SJCRH30 (cell line): ENCODE measurements at places on chromosomes 3 and 15. TPM values are rescaled to one million over a fixed set of nuclear protein-coding genes. Genes with fewer than 3 reads are reported as not detected.

The EPHB1 gene
- total RNA-seq = 2.1 and 2.5 TPM in 2 replicates

The VEPH1 gene
- not detected in 2 replicates for total RNA-seq

The SCN11A gene
- total RNA-seq = 0.02 TPM in 1 of 2 replicates, not detected in the other

The LRRN1 gene
- 15.7 and 20.2 TPM in 2 replicates for total RNA-seq

The FEM1B gene
- total RNA-seq = 63.3 and 67.0 TPM in 2 replicates

The IDH3A gene
- total RNA-seq = 66.1 and 68.4 TPM in 2 replicates

The GCHFR gene
- not detected in 2 replicates for total RNA-seq

GRCh38 chr3:88963003-88963402, 144.4 kb upstream of the EPHA3 start:
- H3K36me3 ChIP-seq = no peaks in the 10 kb centered on the region
- DNase-seq = no peak
- no peak overlapping the region for H3K4me3 ChIP-seq
- no peaks in the 10 kb centered on the region for H3K27me3 ChIP-seq
- no peak overlapping the region for H3K27ac ChIP-seq

- DNase-seq = no peak
- no peak overlapping the region for H3K27ac ChIP-seq
- H3K36me3 ChIP-seq = no peaks in the 10 kb centered on the region
Measured at GRCh38 chr15:90192961-90193786, 8.0 kb upstream of the SEMA4B start.

- peaks cover 4% of the 10 kb centered on the region; the same call in 1 of the 2 replicates for H3K4me1 ChIP-seq
- no peak overlapping the region for H3K27ac ChIP-seq
- no peak for DNase-seq
Measured at GRCh38 chr3:49883998-49884397, 14.3 kb upstream of the CAMKV start.

- no peaks in the 10 kb centered on the region for H3K27me3 ChIP-seq
- no peak for DNase-seq
- H3K36me3 ChIP-seq = no peaks in the 10 kb centered on the region
- no peak overlapping the region for H3K4me3 ChIP-seq
Measured at GRCh38 chr3:175381685-175382084, 522.6 kb downstream of the NAALADL2 start.

- no peak overlapping the region for H3K27ac ChIP-seq
- no peak overlapping the region for H3K4me3 ChIP-seq
- no peak for DNase-seq
- peaks cover 14% of the 10 kb centered on the region for H3K36me3 ChIP-seq
- H3K27me3 ChIP-seq = no peaks in the 10 kb centered on the region
- peaks cover 19% of the 10 kb centered on the region for H3K4me1 ChIP-seq
Measured at GRCh38 chr15:101213147-101213546, 38.7 kb downstream of the CHSY1 start.

DNA sequence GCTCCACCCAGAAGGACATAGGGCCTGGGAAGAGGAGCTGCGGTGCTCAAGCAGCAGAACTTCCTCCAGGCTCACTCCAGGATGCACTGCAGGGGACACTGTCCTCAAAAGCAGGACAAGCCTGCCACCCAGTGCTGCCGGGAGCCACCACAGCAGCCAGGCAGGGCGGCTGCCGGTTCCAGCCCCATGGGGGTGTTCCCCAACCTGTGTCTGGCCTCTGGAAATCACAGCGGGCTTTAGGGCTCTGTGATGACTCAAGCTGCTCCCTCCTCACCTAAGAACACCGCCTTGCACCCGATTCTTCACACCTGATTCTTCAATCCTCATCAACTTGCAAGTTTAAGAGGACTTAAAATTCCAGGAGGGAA, 71.9 kb upstream of the SLC6A11 start:
- H3K4me3 ChIP-seq = no peak overlapping the region
- H3K27ac ChIP-seq = no peak overlapping the region
- no peaks in the 10 kb centered on the region for H3K4me1 ChIP-seq
- no peaks in the 10 kb centered on the region for H3K27me3 ChIP-seq

GRCh38 chr15:90188914-90189748, 12.0 kb upstream of the SEMA4B start:
- no peak overlapping the region for H3K4me3 ChIP-seq
- peaks cover 9% of the 10 kb centered on the region; the same call in 1 of the 2 replicates for H3K27me3 ChIP-seq
- DNase-seq = no peak
- H3K27ac ChIP-seq = no peak overlapping the region
- H3K36me3 ChIP-seq = no peaks in the 10 kb centered on the region

GRCh38 chr3:88744896-88745295, 362.5 kb upstream of the EPHA3 start:
- no peaks in the 10 kb centered on the region for H3K36me3 ChIP-seq
- H3K27ac ChIP-seq = no peak overlapping the region
- H3K27me3 ChIP-seq = no peaks in the 10 kb centered on the region
- no peak for DNase-seq
- no peaks in the 10 kb centered on the region for H3K4me1 ChIP-seq

DNA sequence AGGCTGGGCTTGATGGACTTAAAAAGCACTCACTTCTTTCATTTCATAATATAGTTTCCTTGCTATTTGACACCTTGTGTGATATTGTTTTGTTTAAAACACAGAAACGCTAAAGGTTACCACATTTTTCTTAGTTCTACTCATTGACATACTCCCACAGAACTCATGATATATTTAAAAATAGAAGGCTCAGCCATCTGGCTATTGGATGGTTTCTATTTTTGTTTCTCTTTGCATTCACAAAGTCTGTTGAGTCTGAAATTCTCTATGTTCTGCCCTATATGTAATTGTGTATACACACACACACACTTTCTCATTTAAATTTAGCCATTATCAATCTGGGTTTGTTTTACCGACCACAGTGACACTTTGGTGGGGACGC, 128.2 kb downstream of the SOX2 start:
- H3K4me3 ChIP-seq = no peak overlapping the region
- no peaks in the 10 kb centered on the region for H3K4me1 ChIP-seq
- H3K27ac ChIP-seq = no peak overlapping the region
- DNase-seq = no peak

GRCh38 chr3:85589145-85589544, 630.4 kb downstream of the CADM2 start:
- H3K4me1 ChIP-seq = no peaks in the 10 kb centered on the region
- H3K36me3 ChIP-seq = no peaks in the 10 kb centered on the region
- H3K27me3 ChIP-seq = no peaks in the 10 kb centered on the region
- no peak overlapping the region for H3K27ac ChIP-seq

DNA sequence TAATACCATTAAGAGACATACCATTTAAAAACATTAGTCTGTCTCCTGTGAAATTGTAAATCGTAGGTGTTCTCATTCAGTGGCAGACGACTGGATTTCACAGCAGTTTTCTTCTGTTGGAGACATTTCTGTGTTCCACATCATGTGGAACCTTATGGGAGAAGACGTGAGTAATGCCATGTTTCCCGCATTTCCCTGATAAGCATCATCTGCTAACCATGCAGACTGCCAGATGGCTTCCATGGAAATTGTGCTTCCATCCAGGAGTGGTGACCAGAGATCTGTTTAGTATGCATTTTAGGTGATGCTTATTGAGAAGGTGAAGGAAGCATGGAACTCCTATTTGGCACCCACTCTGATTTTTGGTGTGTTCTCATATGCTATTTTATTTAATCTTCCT, 28.4 kb upstream of the ST3GAL6 start:
- H3K36me3 ChIP-seq = no peaks in the 10 kb centered on the region
- no peak for DNase-seq
- H3K27ac ChIP-seq = no peak overlapping the region
- H3K4me1 ChIP-seq = no peaks in the 10 kb centered on the region
- no peaks in the 10 kb centered on the region for H3K27me3 ChIP-seq

- H3K27ac ChIP-seq = no peak overlapping the region
- H3K36me3 ChIP-seq = no peaks in the 10 kb centered on the region
- no peaks in the 10 kb centered on the region for H3K27me3 ChIP-seq
- H3K4me1 ChIP-seq = peaks cover 20% of the 10 kb centered on the region
- H3K4me3 ChIP-seq = no peak overlapping the region
Measured at GRCh38 chr3:142276781-142277180, 51.4 kb upstream of the GK5 start.

DNA sequence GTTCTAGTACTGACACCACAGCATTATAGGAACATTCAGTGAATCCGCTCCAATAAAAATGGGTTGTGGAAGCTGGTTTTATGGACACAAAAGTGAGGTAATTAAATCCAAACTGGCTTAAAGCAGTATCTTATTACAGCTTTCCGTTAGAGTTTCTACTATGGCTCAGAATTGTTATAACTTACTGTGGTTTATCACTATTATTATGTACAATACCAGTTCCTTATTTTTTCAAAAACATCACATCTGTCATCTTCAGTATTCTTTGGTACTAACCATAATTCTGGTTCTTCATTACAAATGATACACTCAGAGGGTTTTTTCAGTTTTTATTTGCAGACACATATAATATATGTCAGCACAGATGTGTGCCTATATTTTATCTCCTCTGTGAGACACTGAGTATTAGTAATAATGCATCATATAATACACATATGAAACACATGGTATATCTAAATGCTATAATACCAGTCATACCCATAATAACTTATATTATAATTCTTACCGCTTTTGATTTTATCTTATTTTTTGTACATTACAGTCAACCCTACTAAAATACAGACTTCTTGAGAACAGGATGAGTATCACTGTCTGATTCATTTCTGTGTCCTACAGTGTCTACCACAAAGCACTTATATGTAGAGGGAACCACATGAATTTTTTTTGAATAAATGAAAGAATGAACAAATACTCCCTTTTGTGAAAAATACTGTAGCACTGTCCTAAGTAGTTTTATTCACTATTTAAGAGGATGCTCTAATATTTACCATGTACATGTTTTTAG, 39.0 kb downstream of the CMSS1 start:
- DNase-seq = no peak
- H3K4me1 ChIP-seq = peaks cover 11% of the 10 kb centered on the region
- H3K27ac ChIP-seq = no peak overlapping the region
- H3K27me3 ChIP-seq = no peaks in the 10 kb centered on the region
- H3K36me3 ChIP-seq = peaks cover 9% of the 10 kb centered on the region

- H3K27ac ChIP-seq = no peak overlapping the region
- no peak for DNase-seq
- H3K4me1 ChIP-seq = peaks cover 20% of the 10 kb centered on the region
- no peaks in the 10 kb centered on the region for H3K36me3 ChIP-seq
- H3K27me3 ChIP-seq = no peaks in the 10 kb centered on the region
Measured at GRCh38 chr15:94081829-94082228, 149.5 kb upstream of the MCTP2 start.

- no peak overlapping the region for H3K4me3 ChIP-seq
- peaks cover 22% of the 10 kb centered on the region for H3K4me1 ChIP-seq
- no peaks in the 10 kb centered on the region for H3K36me3 ChIP-seq
- peak overlapping the region; percentile 48 for H3K27ac ChIP-seq
- peak; percentile 59 for DNase-seq
Measured at GRCh38 chr15:24898715-24899272, 56.0 kb upstream of the SNRPN start.

GRCh38 chr3:34001022-34001421, 202.6 kb downstream of the PDCD6IP start:
- DNase-seq = no peak
- H3K36me3 ChIP-seq = no peaks in the 10 kb centered on the region
- H3K27me3 ChIP-seq = no peaks in the 10 kb centered on the region
- H3K4me3 ChIP-seq = no peak overlapping the region
- H3K27ac ChIP-seq = no peak overlapping the region

DNA sequence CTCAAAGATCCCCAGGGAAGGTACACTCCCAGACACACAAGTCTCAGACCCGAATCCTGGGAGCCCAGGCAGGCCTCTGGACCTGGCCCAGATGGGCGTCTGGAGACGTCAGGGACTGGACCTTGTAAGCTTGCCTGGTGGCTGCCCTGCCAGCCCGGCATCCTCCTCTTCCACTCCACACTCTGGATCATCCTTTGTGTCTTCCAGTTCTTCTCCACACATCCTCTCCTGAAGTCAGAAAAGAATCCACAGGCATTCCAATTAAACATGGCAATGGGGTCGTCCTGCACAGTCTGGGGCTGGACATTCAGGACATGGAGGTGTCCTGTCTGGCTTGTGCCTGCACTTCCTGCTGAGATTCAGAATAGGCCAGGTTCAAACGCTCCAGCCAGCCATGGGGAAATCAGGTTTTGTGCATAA, 208.8 kb upstream of the IGF1R start:
- DNase-seq = no peak
- no peaks in the 10 kb centered on the region for H3K36me3 ChIP-seq
- H3K27me3 ChIP-seq = no peaks in the 10 kb centered on the region; the same call in 1 of the 2 replicates
- H3K4me3 ChIP-seq = no peak overlapping the region

DNA sequence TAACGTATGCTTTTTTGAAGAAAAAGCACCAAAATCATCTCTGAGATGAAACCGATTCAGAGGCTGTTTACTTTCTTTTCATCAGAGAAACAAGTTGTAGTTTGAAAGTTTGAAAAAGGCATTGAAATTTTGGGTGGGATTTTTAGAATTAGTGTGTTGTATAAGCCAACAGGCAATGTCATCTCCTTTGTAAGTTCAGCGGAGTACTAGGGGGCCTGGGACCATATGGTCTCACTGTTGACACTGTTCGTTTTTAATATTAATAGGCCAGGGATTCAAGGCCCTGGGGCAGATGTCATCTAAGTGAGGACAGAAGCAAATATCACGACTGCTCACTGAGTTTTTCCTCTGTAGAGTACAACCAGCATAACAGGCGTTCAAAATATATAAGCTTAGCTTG, 256.2 kb upstream of the RARB start:
- H3K36me3 ChIP-seq = no peaks in the 10 kb centered on the region
- no peaks in the 10 kb centered on the region for H3K27me3 ChIP-seq
- H3K4me1 ChIP-seq = 0 out of 2 replicates have a peak, but pooled peaks cover 5% of the 10 kb centered on the region
- no peak overlapping the region for H3K27ac ChIP-seq

DNA sequence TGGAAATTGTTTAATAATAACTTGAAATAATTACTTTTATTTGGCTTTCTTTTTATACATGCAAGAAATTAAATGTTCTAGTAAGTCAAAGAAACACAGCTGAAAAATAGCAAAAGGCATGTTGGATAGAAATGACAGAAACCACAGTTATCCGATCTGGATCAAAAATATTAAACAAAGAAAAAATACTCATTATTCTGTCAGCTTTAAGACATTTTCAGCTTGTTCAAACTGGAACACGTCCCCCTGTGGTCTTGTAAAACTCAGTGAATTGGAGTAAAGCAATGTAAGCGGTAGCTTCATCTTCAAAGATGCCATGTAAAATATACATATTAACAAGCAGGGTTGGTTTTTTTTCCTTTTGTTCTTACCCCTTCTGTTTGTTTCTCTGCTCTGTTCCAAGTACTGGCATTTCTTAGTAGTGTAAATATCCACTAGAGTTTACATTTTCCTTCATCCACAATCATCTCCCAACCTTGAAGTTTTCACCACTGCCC, 223.4 kb downstream of the IGSF11 start:
- no peaks in the 10 kb centered on the region for H3K4me1 ChIP-seq
- no peaks in the 10 kb centered on the region for H3K36me3 ChIP-seq
- H3K27ac ChIP-seq = no peak overlapping the region
- H3K4me3 ChIP-seq = no peak overlapping the region

- no peak for DNase-seq
- H3K27ac ChIP-seq = no peak overlapping the region
- H3K4me3 ChIP-seq = no peak overlapping the region
Measured at GRCh38 chr15:82030176-82030575, 15.6 kb downstream of the MEX3B start.

GRCh38 chr3:106946866-106947265, 430.4 kb upstream of the CCDC54 start:
- no peak for DNase-seq
- H3K4me1 ChIP-seq = no peaks in the 10 kb centered on the region
- H3K27me3 ChIP-seq = no peaks in the 10 kb centered on the region
